ENCODE measurements at places on chromosomes 7 and 10. TPM values are rescaled to one million over a fixed set of nuclear protein-coding genes. Genes with fewer than 3 reads are reported as not detected.

GRCh38 chr7:70527520-70528115 is 604.3 kb upstream of the GALNT17 start:
- no peak for DNase-seq

GRCh38 chr7:127504715-127505114 is 80.7 kb downstream of the GCC1 start:
- no peak for DNase-seq

GRCh38 chr10:95373660-95374059 is 82.9 kb upstream of the PDLIM1 start:
- DNase-seq, result no peak

- no peak for DNase-seq
Measured at GRCh38 chr7:50988465-50988864, 205.8 kb upstream of the GRB10 start.

GRCh38 chr10:7033031-7033430 is 377.8 kb downstream of the SFMBT2 start:
- DNase-seq, result no peak

DNA sequence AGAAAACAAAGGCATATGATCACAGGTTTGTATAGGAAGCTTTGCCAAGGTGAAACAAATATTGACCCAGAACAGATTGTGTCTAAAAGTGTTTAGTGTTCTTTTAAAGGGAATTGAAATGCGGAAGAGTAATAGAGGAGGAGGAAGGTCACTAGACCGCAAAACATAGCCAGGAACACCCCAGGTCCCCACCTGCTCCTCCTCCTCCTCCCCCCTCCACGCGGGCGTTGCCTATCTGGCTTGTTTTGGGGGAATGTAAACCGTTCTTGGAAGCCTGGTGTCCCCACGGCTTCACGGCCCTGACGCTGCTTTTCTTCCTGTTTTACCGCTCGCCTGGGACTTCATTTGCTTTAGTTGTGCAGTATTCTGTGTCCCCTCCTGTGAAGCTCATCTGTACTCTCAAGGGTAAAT is 81.0 kb upstream of the PFKP start:
- DNase-seq, result no peak

- no peak for DNase-seq
Measured at GRCh38 chr7:148699782-148700629, 1.3 kb downstream of the CUL1 start.

GRCh38 chr10:44046605-44047004 is 338.3 kb downstream of the CXCL12 start:
- no peak for DNase-seq

TSPAN12 gene
- total RNA-seq, result 7.4 TPM

DNA sequence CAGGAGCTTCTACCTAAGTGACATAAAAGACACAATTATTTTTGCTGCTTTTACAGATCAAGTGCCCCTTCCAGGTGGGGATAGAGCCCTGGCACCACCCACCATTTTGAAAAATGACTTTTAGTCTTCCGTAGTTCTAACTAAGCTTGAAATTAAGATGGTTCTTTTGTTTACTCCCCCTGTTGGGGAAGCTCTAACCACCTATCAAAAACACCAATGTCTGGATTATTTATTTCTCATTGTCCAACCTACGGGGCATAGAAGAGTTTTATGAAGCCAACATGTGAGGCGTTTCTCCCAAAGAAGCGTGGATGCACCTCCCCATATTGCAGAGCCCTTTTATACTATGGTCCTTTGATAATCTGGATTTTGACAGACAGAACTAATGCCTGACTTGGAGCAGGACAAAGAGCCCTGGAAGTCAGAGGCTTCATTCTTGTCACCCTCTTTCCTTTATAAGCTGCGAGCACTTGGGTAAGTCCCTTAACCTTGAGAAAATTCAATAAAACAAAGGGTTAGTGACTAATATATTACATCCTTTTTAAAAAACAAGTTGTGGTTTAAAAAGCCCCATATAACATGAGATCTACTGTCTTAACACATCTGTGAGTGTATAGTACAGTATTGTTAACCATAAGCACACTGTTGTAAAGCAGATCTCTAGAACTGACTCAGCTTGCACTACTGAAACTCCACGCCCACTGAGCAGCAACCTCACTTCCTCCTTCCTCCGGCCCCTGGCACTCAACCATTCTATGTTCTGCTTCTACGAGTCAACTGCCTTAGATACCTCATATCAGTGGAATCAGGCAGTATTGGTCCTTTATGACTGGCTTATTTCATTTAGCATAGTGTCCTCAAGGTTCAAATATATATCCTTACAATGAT is 67.5 kb downstream of the ATXN7L1 start:
- DNase-seq, result no peak

DNA sequence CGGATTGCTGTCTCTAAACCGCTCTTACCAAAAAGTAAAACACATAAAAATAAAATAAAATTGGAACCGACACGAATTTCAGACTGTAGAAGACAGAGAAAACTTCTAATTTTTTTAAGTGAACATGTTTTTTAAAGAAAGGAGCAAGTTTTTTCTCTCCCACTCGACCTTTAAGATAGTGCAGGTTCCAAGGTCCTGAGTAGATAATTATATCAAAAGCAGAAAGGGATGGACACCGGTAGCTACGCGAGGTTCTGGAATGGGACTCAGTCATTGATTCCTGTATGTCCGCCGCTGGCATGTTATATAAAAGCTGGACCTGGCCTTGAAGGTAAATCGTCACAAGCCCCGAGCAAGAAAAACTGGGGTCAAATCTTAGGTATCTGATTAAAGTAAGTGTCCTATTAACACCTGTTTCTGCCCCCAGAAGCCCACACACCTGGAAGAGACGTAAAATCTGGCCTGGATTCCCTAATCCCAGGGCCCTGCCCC is 462 bp upstream of the CISD1 start:
- no peak for DNase-seq

HMX2 gene
- total RNA-seq, result not detected

DNA sequence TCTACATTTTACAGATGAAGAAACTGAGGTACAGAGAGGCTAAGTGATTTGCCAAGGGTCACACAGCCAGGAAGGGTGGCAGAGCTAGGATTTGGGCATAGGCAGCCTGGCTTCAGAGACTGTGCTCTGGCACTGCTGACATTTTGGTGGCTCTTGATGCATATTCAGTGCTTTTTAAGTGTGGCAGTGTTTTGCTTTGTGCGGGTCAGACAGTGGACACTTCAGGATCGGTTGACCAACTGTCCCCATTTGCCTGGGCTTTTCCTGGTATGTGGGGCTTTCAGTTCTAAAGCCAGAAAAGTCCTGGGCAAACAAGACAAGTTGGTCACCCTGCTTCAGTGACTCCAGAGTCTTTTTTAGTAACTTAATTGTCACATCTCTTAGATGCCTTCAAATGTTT is 35.0 kb downstream of the SUFU start:
- DNase-seq, result no peak

- DNase-seq, result no peak
Measured at GRCh38 chr10:23141995-23142394, 46.6 kb downstream of the MSRB2 start.

AKR1C8 gene
- not detected for total RNA-seq

- DNase-seq, result no peak
Measured at GRCh38 chr10:3435671-3436070, 263.1 kb upstream of the PITRM1 start.

DNA sequence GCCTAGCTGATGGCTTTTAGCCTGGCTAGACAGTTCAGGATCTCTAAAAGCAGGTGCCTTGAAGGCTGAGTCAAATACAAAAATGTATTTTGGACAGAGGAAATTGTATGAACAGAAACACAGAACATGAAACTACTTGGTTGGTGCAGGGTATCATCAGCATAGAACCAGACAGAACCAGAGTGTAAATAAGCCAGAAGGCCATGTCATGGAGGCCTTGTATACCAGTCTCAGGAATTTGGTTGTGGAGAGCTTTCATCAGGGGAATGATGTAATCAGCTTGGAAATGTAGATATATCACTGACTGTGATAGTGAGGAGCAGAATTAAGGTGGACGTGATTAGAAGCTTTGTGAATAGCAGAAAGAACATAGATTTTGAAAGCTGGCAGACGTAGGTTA is 82.9 kb downstream of the CFTR start:
- no peak for DNase-seq

GRCh38 chr10:117462424-117462792 is 80.1 kb upstream of the EMX2 start:
- no peak for DNase-seq

MAGI2 gene
- 36.9 TPM for total RNA-seq

DNA sequence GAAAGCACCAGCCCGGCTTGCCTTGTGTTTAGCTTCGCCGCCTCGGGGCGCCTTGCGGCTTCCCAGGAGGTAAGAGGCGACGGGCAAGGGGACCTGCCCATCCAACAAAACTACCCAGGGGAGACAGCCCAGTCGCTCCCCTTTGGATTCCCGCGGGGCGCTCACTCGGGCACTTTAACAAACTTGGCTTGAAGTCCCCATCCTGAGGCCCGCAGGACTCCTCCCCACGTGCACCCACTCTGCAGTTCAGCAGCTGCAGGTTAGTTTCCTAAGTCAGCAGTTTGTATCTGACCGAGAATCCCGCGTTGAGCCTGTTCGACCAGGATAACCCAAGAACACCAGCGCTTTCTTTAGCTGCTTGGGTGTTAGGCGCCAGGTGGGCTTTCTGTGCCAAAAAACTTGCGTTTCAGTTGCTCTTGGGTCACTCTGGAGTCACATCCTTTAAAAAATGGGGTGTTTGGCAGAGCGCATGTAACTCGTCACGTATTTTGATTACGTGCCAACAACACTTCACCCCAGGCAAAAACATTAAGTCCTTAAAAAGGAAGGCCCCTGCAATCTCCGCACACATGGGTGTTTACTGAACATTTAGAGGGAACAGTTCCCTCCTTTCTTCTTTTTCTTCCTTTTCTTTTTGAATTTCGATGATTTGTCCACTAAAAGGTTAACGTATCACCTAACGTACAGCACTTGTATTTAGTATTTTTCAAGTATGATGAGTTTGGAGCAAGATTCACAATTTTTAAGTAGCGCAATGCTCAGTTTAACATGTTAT is 876 bp downstream of the DNAH11 start:
- no peak for DNase-seq

DNA sequence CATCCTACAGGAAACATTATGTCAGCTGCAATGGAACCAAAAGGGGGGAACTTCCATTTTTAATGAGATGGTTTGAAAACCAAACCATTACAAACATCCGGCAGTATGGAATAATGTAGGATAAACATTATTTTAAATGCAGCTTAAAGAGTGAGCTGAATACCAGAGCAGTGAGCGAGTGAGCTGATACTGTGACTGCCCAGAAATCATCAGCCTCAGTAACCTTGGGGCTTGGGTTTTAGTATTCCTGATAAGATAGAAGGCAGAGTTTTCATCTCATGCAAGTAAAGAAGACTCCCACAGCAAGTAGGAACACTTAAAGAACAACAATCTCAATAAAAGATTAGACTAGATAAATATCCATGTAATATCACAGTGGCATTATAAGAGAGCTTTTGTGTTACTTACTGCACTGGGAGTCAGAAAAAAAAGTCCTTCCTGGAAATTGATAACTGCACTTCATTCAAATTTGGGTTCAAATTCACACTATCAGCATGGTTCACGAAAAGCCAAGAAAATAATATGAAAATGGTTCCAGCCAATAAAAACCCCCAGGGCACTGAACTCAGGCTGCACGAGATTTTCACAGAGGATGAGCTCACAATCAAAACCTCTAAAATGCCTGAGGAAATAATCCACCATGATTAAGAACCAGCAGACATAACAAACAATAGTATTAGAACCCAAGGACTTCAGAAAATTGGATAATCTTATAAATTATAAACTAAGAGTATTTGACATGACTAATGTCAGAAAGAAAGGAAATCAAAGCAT is 115.7 kb downstream of the MTPAP start:
- DNase-seq, result no peak

DNA sequence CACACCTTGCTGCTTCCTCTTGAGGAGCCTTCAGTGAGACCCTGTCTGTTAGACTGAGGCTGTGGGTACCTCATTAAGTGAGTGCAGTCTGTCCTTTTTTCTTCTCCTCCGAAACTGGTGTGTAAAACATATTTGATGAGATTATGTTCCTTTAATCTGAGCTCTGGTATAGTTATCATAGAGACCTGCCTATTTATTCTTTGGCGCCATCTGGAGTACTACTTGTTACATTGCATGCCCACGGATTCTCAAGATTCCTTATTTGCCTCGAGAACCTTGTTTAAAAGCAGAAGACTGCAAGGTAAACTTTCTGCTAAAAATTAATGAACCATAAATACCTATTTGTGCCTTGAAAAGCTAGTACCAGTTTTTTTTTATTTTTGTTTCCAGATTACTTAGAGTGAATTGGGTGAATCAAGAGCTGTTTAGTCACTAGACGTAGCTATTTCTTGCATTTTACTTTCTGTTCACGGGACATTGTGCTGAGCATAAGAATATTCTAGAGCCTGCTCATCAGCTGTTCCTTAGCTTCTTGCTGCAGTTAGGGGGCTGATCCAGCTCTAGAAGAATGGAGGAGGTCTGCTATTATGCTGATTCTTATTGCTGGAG is 16.9 kb upstream of the STMP1 start:
- DNase-seq, result no peak

DNA sequence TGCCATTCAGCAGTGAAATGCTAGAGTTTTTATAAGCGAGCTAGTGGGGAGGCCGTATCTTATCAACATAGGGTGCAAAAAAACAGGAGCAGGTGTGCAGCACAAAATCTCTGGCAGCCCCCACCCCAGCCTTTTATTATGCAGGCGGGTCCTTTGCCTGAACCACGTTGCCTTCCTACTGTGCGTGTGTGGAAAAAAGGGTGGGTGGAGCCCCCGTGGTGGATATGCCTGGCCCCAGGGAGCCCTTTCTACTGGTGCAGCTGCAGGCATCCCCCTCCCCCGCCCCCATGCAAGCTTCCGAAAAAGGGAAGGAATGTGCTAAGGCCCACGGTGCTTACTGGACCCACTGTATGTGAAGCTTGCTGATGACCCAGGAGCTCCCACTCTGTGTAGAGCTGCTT is 175.9 kb downstream of the USP6NL start:
- DNase-seq, result no peak

- no peak for DNase-seq
Measured at GRCh38 chr7:32393861-32394260, 96.3 kb downstream of the LSM5 start.

- DNase-seq, result peak; percentile 51
Measured at GRCh38 chr10:73785721-73786511, 510 bp downstream of the ZSWIM8 start.

DNA sequence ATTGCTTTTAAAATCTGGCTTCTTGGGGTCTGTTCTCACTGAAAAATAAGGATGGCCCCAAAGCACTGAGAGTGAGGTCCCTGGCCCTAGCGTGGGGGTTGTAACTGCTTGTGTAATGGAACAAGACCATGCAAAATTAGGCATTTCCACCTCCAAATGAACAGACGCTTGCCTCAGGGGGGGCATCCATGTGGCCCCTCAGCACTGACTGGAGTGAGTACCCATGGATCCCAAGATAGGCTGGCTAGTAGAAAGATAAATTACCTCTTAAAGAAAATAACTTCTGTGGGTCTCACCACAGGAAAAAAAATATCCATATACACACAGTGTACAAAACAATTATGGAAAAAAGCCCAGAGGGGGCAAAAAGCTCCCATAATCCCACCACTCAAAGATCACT is 15.2 kb upstream of the CPA1 start:
- DNase-seq, result no peak

- no peak for DNase-seq
Measured at GRCh38 chr7:18590241-18590640, 94.7 kb downstream of the HDAC9 start.

GRCh38 chr10:87868277-87868676 is 4.9 kb downstream of the PTEN start:
- no peak for DNase-seq

Data from mesothelial cell of epicardium (in vitro differentiated cells).